Sigmoid colon (tissue), 7 donors: ENCODE measurements at places on chromosomes 5 and 9. TPM values are rescaled to one million over a fixed set of nuclear protein-coding genes. Genes with fewer than 3 reads are reported as not detected.

The ZFP2 gene
- total RNA-seq, result 5.4 TPM

DNA sequence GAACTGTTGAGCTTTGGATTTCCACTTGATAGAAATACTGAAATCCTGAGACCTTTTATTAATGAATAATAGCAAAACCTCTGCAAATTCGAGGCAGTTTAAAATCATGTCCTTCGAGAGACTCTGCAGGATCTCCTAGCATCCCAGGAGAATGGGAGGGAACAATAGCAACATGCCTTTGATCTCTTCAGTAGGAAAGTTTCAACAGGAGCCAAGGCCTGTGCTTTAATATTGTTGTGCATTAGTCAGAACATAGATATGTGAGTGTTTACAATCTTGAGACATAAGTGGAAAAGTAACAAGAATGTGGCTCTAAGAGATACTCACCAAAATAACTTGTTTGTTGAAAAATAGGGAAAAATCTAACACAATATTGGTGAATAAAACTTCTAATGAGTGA, 83.3 kb upstream of the LHFPL2 start:
- H3K4me3 ChIP-seq, result no peak overlapping the region
- DNase-seq, result no peak
- H3K27ac ChIP-seq, result no peak overlapping the region

- no peak overlapping the region for H3K4me3 ChIP-seq
- no peaks in the 10 kb centered on the region for H3K4me1 ChIP-seq
- no peaks in the 10 kb centered on the region for H3K27me3 ChIP-seq
- H3K27ac ChIP-seq, result peak overlapping the region; percentile 25
- DNase-seq, result no peak
Observed at GRCh38 chr5:140588311-140589070, 23.9 kb downstream of the SLC35A4 start.

DNA sequence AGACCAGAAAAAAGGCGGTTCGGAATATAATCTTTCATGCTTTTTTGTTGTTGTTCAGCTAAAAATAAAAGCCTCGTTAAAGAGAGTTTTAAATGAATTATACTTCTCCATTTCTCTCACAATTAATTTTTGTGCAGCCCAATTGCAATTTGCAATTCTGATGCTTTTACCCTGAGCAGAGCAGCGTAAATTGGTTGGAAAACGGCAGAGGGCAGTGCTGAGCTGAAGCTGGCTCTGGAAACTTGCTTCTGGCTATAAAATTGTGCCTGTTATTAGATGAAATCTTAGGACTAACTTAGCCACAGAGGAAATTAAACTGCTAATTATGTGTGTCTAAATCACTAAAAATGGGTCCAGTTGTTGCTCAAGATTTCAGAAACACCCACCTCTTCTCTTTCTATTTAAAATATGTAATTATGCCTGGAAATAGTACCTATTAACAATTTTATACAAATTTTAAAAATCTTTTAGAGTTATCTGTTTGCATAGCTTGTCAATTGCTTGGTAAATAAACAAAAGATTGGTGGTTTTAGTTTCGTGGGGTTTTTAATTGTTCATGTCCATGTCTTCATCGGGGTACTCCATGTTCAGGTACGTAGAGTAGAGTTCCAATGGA, 441.8 kb upstream of the TLE4 start:
- H3K4me3 ChIP-seq, result no peak overlapping the region
- H3K36me3 ChIP-seq, result no peaks in the 10 kb centered on the region
- H3K27me3 ChIP-seq, result no peaks in the 10 kb centered on the region
- no peaks in the 10 kb centered on the region for H3K4me1 ChIP-seq

- DNase-seq, result no peak
- H3K36me3 ChIP-seq, result no peaks in the 10 kb centered on the region
- H3K4me3 ChIP-seq, result no peak overlapping the region
- H3K27ac ChIP-seq, result no peak overlapping the region
Observed at GRCh38 chr5:24767086-24767485, 122.3 kb upstream of the CDH10 start.

The NUTM2G gene
- total RNA-seq, result not detected

The SMIM33 gene
- not detected for total RNA-seq

The PCDHB8 gene
- 1.9 TPM for total RNA-seq

GRCh38 chr9:109806506-109807115, 26.6 kb downstream of the PALM2AKAP2 start:
- H3K4me1 ChIP-seq, result no peaks in the 10 kb centered on the region
- H3K4me3 ChIP-seq, result no peak overlapping the region
- no peaks in the 10 kb centered on the region for H3K36me3 ChIP-seq
- H3K27ac ChIP-seq, result no peak overlapping the region
- no peak for DNase-seq
- no peaks in the 10 kb centered on the region for H3K27me3 ChIP-seq

DNA sequence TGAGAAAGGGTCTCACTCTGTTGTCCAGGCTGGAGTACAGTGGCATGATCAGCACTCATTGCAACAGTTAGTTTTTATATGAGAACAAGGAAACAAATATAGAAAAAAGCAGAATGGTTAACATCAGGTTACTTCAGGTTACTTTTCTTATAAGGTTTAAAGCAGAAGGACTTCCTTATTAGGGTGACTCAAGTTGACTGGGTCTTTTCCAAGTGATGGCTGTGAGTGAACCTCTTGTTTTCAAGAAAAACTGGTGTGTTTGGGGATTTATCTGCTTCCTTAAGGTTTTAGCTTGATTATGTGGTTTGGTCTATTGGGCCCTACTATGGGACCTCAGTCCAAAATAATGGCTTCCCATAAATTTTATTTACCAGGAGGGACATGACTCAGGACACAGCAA, 99.2 kb downstream of the ARRDC3 start:
- no peak for DNase-seq
- H3K36me3 ChIP-seq, result no peaks in the 10 kb centered on the region
- peaks cover 29% of the 10 kb centered on the region for H3K4me1 ChIP-seq
- peak overlapping the region; percentile 36 for H3K27ac ChIP-seq
- H3K27me3 ChIP-seq, result no peaks in the 10 kb centered on the region
- no peak overlapping the region for H3K4me3 ChIP-seq

GRCh38 chr9:2676466-2676865, 40.8 kb upstream of the KCNV2 start:
- H3K36me3 ChIP-seq, result no peaks in the 10 kb centered on the region
- H3K27ac ChIP-seq, result no peak overlapping the region
- DNase-seq, result no peak
- H3K4me3 ChIP-seq, result no peak overlapping the region
- no peaks in the 10 kb centered on the region for H3K27me3 ChIP-seq

GRCh38 chr5:142641711-142642110, 44.2 kb downstream of the FGF1 start:
- H3K4me3 ChIP-seq, result no peak overlapping the region
- no peak for DNase-seq
- no peaks in the 10 kb centered on the region for H3K36me3 ChIP-seq
- peaks cover 31% of the 10 kb centered on the region for H3K4me1 ChIP-seq
- H3K27ac ChIP-seq, result peak overlapping the region; percentile 4

DNA sequence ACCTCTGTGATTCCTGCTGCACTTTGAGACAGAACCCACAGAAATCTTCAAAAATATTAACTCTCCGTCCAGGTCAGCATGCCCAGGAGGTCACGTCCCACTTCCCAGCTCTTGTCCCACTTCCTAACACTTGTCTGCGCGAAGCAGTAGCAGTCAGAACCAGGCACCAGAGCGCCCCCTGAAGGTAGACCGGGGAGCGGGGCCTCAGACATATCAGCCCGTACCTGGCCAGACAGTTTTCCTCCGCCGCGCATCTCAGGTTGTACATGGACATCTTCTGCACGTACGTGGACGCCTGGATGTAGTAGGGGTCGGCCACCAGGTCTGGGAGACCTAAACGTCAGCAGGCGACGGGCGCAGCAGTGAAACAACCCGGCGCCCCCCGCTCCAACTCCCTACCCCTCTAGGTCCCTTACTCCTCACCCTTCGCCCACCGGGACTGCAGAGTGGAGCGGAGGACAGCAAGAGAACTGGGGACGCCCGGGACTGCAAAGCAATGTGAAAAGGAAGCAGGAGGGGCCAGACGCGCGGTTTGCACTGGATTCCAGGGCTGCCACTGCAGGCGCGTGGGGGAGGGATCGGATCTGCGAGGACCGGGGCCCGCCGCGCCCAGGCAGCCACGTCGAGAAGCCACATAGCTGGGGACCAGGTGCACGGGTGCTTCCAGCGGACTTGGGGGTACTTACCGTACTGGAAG, 1.2 kb downstream of the LOX start:
- DNase-seq, result peak; percentile 90
- H3K4me1 ChIP-seq, result peaks cover 25% of the 10 kb centered on the region
- H3K4me3 ChIP-seq, result peak overlapping the region; percentile 46
- no peaks in the 10 kb centered on the region for H3K36me3 ChIP-seq
- no peaks in the 10 kb centered on the region for H3K27me3 ChIP-seq

DNA sequence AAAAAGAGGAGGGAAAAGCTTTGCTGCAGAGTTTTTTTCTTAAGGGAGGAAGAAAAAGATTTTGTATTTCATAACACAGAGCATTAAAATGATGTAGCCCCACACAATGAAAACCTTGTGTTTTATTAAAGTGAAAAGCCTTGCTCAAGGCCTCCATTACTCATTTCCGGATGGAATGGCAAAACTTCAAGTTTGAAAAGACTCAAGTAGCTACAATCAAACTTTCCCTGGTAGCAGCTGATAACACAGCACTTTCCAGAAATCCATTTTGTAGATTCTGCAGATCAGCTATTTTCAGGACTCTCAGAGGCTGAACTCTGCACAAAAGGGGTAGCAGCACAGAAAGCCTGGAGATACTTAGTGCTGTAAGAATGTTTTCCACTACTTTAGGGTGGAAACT, 374.8 kb downstream of the NFIB start:
- no peak for DNase-seq
- H3K27ac ChIP-seq, result no peak overlapping the region
- no peaks in the 10 kb centered on the region for H3K36me3 ChIP-seq
- H3K4me1 ChIP-seq, result no peaks in the 10 kb centered on the region
- no peaks in the 10 kb centered on the region for H3K27me3 ChIP-seq

GRCh38 chr5:159034083-159034824, 65.5 kb downstream of the EBF1 start:
- H3K4me3 ChIP-seq, result no peak overlapping the region
- H3K27ac ChIP-seq, result no peak overlapping the region
- H3K27me3 ChIP-seq, result no peaks in the 10 kb centered on the region
- H3K4me1 ChIP-seq, result no peaks in the 10 kb centered on the region

- no peaks in the 10 kb centered on the region for H3K27me3 ChIP-seq
- no peaks in the 10 kb centered on the region for H3K36me3 ChIP-seq
- H3K27ac ChIP-seq, result no peak overlapping the region
- no peak for DNase-seq
Observed at GRCh38 chr9:37624073-37624472, 26.7 kb upstream of the FRMPD1 start.

DNA sequence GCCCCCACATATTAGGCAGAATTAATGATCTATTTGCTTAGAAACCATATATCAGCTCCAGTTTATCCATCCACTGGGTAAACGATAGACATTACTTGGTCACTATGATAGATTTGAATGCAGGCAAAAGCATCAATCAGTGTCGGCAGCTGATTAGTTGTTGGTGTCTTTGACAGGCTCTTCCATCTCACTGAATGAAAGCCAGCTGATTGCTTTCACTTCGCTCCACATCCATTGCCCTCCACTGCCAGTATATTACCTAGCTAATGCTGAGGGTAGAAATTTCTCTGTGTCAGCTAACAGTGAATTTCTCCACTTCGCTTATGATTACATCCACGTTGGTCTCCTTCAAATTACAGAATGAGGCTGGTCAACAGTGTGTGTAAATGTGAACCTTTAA, 821.3 kb upstream of the TYRP1 start:
- DNase-seq, result no peak
- H3K27me3 ChIP-seq, result no peaks in the 10 kb centered on the region
- H3K4me1 ChIP-seq, result no peaks in the 10 kb centered on the region
- no peaks in the 10 kb centered on the region for H3K36me3 ChIP-seq
- no peak overlapping the region for H3K4me3 ChIP-seq
- no peak overlapping the region for H3K27ac ChIP-seq

- no peaks in the 10 kb centered on the region for H3K27me3 ChIP-seq
- no peak overlapping the region for H3K27ac ChIP-seq
- no peak overlapping the region for H3K4me3 ChIP-seq
- no peak for DNase-seq
- no peaks in the 10 kb centered on the region for H3K4me1 ChIP-seq
Observed at GRCh38 chr5:178531786-178532185, 58.4 kb downstream of the COL23A1 start.

DNA sequence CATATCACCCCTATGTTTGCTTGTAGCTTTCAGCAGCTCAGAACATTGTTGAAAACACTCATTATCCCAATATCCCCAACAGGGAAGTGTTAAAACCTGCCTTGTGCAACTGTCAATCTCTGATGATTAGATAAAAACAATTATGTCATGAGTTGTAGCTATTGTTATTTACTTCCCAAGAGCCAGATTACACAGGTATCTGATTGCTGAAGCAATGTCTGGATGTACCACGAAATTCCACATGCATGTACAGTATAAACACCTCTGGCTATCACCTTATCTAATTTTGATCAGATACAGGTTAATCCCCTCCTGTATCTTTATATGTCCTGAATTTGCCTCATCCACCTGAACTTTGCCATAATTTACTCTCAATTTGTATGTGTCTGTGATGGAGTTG, 38.7 kb downstream of the TMC1 start:
- H3K4me3 ChIP-seq, result no peak overlapping the region
- no peaks in the 10 kb centered on the region for H3K4me1 ChIP-seq
- H3K27me3 ChIP-seq, result no peaks in the 10 kb centered on the region
- no peaks in the 10 kb centered on the region for H3K36me3 ChIP-seq
- H3K27ac ChIP-seq, result no peak overlapping the region
- no peak for DNase-seq

The C6 gene
- 1.9 TPM for total RNA-seq

GRCh38 chr9:117796681-117797080, 92.5 kb downstream of the TLR4 start:
- no peak for DNase-seq
- no peak overlapping the region for H3K27ac ChIP-seq
- H3K27me3 ChIP-seq, result no peaks in the 10 kb centered on the region

GRCh38 chr5:59264013-59264412, 629.5 kb downstream of the PDE4D start:
- DNase-seq, result no peak
- no peaks in the 10 kb centered on the region for H3K27me3 ChIP-seq
- no peak overlapping the region for H3K4me3 ChIP-seq
- peaks cover 52% of the 10 kb centered on the region for H3K4me1 ChIP-seq

- no peak overlapping the region for H3K4me3 ChIP-seq
- H3K4me1 ChIP-seq, result no peaks in the 10 kb centered on the region
- H3K27me3 ChIP-seq, result no peaks in the 10 kb centered on the region
- DNase-seq, result no peak
- H3K36me3 ChIP-seq, result no peaks in the 10 kb centered on the region
Observed at GRCh38 chr5:60821488-60822284, 22.4 kb downstream of the ELOVL7 start.

DNA sequence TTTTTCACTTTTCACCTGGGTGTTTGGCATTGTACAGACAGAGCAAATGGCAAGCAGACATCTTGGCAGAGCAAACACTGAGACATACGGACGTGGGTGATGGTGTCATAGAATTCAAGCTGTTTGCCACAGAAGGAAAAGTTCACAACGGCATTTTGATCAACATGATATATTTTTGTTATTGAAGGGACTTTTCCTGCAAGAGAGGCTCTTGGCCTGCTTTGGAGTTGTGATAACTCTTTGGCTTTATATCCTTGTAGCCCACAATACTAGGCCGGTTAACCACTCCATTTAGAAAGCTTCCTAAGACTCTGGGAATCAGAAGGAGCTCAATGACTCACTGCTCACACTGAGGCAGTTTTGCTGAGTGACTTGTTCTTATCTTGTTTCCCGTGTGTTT, 1038.3 kb downstream of the TLE1 start:
- H3K36me3 ChIP-seq, result no peaks in the 10 kb centered on the region
- H3K27me3 ChIP-seq, result no peaks in the 10 kb centered on the region
- H3K4me3 ChIP-seq, result no peak overlapping the region
- peaks cover 32% of the 10 kb centered on the region for H3K4me1 ChIP-seq
